ENCODE measurements at places on chromosomes 13 and 19. TPM values are rescaled to one million over a fixed set of nuclear protein-coding genes. Genes with fewer than 3 reads are reported as not detected.

RXFP2 gene
- total RNA-seq = not detected

CILP2 gene
- not detected for total RNA-seq

TEKTIP1 gene
- total RNA-seq = 0.84 TPM

SIGLEC11 gene
- total RNA-seq = not detected

NPAS1 gene
- total RNA-seq = 0.52 TPM

GTPBP3 gene
- total RNA-seq = 11.7 TPM

CBY2 gene
- total RNA-seq = 0.32 TPM

DCT gene
- not detected for total RNA-seq

TMPRSS9 gene
- total RNA-seq = not detected

CATSPERD gene
- not detected for total RNA-seq

SSBP4 gene
- total RNA-seq = 15.7 TPM

THSD1 gene
- total RNA-seq = 3.7 TPM

FBXO27 gene
- 41.9 TPM for total RNA-seq

KCNK6 gene
- total RNA-seq = 22.8 TPM

FOSB gene
- 2.5 TPM for total RNA-seq

ITGBL1 gene
- total RNA-seq = 0.40 TPM

VSTM2B gene
- not detected for total RNA-seq

SCN1B gene
- total RNA-seq = 0.88 TPM

Measured in esophagus mucosa (tissue), 1 donor.